RPMI7951 (cell line): ENCODE measurements at places on chromosomes 12 and 14. TPM values are rescaled to one million over a fixed set of nuclear protein-coding genes. Genes with fewer than 3 reads are reported as not detected.

GRCh38 chr12:5523396-5524115 lies 91.6 kb downstream of the NTF3 start:
- DNase-seq = no peak

- no peak for DNase-seq
These were observed 993 bp downstream of the CCDC196 start for GRCh38 chr14:66487164-66487563.

Gene IAPP
- total RNA-seq = not detected in 2 replicates

GRCh38 chr12:4448943-4449850 lies 3.6 kb upstream of the FGF6 start:
- no peak for DNase-seq

- DNase-seq = no peak
These were observed 5.8 kb downstream of the GPR68 start for GRCh38 chr14:91238661-91239060.

Gene KRT6C
- total RNA-seq = not detected in 2 replicates

- peak; percentile 18 for DNase-seq
These were observed 34.1 kb downstream of the SCFD1 start for GRCh38 chr14:30656190-30656632.

- DNase-seq = no peak
These were observed 209.9 kb downstream of the PHETA1 start for GRCh38 chr12:111158992-111159391.

- peak; percentile 41 for DNase-seq
These were observed 26.1 kb upstream of the BHLHE41 start for GRCh38 chr12:26150736-26151450.

GRCh38 chr12:102298022-102298421 lies 100.4 kb upstream of the PMCH start:
- no peak for DNase-seq

Gene COQ10A
- total RNA-seq = 7.6 and 10.1 TPM in 2 replicates

GRCh38 chr14:53567236-53567780 lies 389.3 kb downstream of the BMP4 start:
- no peak for DNase-seq

- no peak for DNase-seq
These were observed 109.5 kb downstream of the DENND5B start for GRCh38 chr12:31481415-31481814.

Gene BTG1
- 5.1 and 7.3 TPM in 2 replicates for total RNA-seq

- DNase-seq = no peak
These were observed 53.0 kb downstream of the ETNK1 start for GRCh38 chr12:22677781-22678574.

Gene ZNF891
- 0.48 and 0.49 TPM in 2 replicates for total RNA-seq

DNA sequence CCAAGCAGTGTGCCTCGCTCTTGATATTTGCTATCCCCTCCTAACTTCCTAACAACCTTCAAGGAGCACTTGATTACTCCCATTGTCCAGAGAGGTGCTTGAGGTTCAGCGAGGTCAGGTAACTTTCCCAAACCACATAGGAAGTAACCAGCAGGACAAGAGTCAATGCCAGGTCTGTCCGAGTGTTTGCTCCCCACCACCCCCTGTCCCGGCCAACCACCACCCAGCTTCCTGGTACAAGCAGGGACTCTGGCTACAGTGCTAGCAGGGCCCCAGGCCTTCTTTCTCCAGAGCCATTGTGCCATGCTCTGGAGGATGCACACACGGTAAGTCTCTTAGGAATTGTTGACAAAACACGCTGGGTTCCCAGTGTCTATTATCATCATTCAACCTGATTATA lies 49.2 kb downstream of the SYNE3 start:
- DNase-seq = no peak

- no peak for DNase-seq
These were observed 46.3 kb upstream of the FAR2 start for GRCh38 chr12:29102741-29103140.

Gene NR1H4
- not detected in 2 replicates for total RNA-seq

Gene RPS6KL1
- total RNA-seq = 2.0 and 3.6 TPM in 2 replicates

Gene SERPINA12
- total RNA-seq = not detected in 2 replicates

GRCh38 chr12:97482143-97482693 lies 19.6 kb downstream of the RMST start:
- no peak for DNase-seq

Gene RASSF8
- total RNA-seq = 37.5 and 41.7 TPM in 2 replicates

Gene TPH2
- total RNA-seq = not detected in 2 replicates

GRCh38 chr12:121145221-121145620 lies 12.5 kb downstream of the P2RX7 start:
- DNase-seq = peak; percentile 41

GRCh38 chr14:75165586-75166391 lies 10.6 kb downstream of the TMED10 start:
- peak; percentile 36 for DNase-seq

Gene OAS3
- 23.9 and 24.8 TPM in 2 replicates for total RNA-seq

DNA sequence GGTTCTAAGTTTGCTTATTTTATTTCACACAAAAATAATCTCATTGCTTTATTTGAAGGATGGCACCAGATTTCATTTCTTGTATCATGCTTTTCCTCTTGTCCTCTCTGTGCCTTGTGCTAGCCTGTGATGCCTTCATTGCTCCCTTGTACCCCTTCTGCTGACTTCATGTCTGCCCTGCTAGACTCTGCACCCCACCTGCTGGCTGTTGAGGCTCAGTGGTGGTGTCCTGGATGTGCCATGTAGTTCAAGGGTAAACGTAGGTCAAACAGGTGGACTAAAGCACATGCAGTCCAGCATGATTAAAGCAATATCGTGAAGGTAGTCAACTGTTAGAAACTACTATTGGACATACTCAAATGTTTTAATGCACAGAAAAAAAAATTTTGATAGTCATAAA lies 21.6 kb downstream of the MRPS35 start:
- DNase-seq = no peak

GRCh38 chr14:85596562-85596961 lies 66.6 kb downstream of the FLRT2 start:
- DNase-seq = no peak

GRCh38 chr14:105075379-105076295 lies 10.4 kb upstream of the GPR132 start:
- no peak for DNase-seq

DNA sequence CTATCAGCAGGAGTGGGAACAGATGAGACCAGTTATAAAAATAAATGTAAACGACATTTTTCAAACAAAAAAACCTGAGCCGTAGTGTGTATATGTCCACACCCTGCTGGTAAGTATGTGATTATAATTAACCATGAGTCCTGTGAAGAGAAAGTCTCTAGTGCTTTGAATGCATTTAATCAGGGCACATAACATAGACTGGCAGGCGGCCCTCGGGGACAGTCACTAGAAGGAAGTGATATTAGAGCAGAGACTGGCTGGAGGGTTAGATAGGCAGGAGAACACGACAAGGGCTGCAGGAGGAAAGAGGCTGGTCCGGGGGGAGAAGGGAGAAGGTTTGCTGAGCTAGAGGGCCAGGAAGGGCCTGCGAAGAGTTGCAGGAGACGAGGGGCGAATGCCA lies 23.8 kb upstream of the ELK3 start:
- no peak for DNase-seq

Gene CIROP
- total RNA-seq = not detected in 2 replicates

Gene FGD6
- total RNA-seq = 2.5 and 3.4 TPM in 2 replicates

Gene TDRD9
- total RNA-seq = not detected in 2 replicates

- DNase-seq = peak; percentile 67
These were observed 240.1 kb upstream of the OR4E1 start for GRCh38 chr14:21913759-21914158.

- DNase-seq = no peak
These were observed 89.5 kb upstream of the OSBPL8 start for GRCh38 chr12:76649099-76649498.

Gene RNASE3
- total RNA-seq = not detected in 2 replicates

DNA sequence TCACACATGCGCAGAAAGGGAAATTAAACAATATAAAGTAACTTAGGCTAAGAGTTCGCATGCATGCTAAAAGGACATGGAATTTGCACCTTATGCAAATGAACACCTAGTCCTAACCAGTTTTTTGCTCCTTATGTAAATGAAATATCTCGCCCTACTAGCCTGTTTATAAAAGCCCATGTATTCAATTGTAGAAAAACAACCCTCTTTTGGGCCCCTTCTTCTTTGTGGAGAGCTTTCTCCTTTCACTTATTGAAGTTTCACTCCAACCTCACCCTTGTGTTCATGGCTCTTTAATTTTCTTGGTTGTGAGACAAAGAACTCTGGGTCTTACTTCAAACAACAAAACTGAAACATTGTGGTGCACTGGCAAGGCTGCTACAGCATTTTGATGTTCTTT lies 333.4 kb upstream of the ATXN7L3B start:
- DNase-seq = no peak

Gene BAZ1A
- 24.0 and 26.4 TPM in 2 replicates for total RNA-seq

DNA sequence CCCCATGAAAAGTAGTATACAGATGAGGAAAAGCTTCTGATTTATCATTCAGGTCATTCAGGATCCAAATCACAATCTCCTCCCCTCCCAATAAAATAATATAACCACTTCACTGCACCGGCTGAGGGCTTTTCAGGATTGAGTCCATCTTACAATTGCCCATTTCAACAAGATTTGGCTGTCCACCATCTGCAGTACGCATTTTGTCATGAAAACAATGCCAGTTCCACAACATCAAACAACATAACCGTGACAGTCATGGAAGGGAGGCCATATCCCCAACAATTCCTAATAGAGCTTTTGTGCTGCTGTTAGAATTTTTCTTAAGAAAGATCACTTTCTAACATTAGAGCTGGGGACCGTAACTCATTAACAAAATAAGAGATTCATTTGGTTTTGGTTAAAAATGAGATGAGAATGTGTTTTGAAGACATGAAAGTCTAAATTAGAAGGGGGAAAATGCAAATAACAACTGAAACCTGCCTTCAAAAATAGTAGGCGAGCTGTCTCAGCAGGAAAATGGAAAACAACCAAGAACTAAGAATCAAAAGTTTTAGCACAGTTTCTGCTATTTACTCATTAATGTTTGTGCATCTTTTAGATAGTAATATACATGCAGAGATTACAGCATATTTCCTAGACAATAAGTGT lies 38.3 kb upstream of the TMTC2 start:
- no peak for DNase-seq

Gene NPFF
- total RNA-seq = not detected in 2 replicates

Gene HRK
- total RNA-seq = not detected in 2 replicates

- DNase-seq = peak; percentile 6
These were observed 76.3 kb downstream of the MYRFL start for GRCh38 chr12:69901221-69901905.
